ENCODE measurements at places on chromosomes 13 and 19.

GRCh38 chr19:15197275-15197941 is 3.4 kb downstream of the NOTCH3 start:
- no peak for DNase-seq

- no peak for DNase-seq
Observed at GRCh38 chr19:14432791-14433553, at the start of gene PKN1. Gene PKN1 (plus strand): TSS chr19:14433306. CDS start chr19:14433522, 216 bp downstream.

GRCh38 chr13:113507505-113508345 is 17.2 kb upstream of the DCUN1D2 start:
- no peak for DNase-seq

DNA sequence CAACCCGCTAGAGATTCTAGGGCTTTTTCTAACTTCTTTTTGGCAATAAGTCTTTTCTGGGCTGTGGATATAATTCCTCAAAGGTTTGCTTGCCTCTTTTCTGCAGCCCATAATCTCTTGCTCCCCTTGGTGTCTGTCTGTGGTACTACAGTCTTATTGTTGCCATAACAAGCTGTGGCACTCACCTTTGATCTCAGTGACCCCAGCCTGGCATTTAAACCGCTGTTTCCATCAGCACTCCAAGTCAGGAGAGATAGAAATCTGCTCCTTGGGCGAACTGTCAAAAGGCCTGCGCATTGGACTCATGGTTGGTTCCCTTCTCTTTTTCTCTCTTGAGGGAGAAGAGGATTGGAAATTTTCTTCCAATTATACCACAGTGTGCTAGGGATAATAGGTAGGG is 14.5 kb upstream of the MPHOSPH8 start:
- no peak for DNase-seq

GRCh38 chr13:22499919-22500318 is 680.9 kb upstream of the SGCG start:
- no peak for DNase-seq

DNA sequence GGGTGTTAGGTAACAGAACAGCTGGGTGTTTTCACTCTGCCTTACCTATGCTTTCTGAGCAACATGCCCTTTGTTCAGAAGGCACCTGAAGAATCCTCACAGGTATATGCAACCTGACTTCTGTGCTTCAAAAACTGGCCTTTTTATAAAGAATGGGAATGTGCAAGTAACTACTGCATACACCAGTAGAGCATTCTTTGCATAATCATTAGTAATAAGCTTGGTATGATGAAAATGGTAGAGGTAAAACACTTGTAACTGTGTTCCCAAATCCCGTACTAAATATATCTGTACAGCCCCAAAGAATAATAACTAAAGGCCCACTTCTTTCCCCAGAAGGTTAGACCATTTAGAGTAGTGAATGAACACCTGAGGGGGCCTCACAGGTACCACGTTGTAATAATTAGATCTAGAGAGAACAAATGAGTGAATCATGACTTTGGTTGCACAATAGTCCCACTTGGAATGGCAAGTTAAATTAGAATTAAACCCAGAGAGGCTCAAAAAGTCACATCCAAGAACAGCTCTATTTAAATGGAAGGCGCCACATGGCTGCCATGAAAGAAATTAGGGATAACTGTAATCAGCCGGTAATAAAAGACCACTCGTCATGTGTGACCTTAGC is 413.9 kb downstream of the KLF12 start:
- DNase-seq = no peak

GRCh38 chr13:99404005-99404755 is 97.0 kb upstream of the GPR183 start:
- no peak for DNase-seq

DNA sequence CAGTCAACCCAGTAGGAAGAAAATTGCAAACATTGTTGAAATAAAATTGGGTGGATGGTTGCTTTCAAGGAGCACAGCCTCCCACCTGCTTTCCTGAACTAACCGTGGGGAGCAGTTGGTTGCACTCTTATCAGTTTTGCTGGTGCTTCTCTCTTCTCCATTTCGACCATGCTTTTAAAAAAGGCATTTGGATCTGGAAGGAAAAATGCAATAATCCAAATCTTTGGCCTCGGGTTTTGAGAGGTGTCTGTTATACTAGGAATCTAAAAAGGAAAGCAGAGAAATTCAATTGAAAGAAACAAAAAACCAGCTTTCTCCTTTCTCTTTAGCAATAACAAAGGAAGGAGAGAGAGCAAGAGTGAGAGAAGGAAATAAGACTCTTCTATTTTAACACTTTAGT is 113.6 kb upstream of the ARGLU1 start:
- DNase-seq = no peak

- no peak for DNase-seq
Observed at GRCh38 chr19:12886651-12886968, 391 bp downstream of the KLF1 start.

DNA sequence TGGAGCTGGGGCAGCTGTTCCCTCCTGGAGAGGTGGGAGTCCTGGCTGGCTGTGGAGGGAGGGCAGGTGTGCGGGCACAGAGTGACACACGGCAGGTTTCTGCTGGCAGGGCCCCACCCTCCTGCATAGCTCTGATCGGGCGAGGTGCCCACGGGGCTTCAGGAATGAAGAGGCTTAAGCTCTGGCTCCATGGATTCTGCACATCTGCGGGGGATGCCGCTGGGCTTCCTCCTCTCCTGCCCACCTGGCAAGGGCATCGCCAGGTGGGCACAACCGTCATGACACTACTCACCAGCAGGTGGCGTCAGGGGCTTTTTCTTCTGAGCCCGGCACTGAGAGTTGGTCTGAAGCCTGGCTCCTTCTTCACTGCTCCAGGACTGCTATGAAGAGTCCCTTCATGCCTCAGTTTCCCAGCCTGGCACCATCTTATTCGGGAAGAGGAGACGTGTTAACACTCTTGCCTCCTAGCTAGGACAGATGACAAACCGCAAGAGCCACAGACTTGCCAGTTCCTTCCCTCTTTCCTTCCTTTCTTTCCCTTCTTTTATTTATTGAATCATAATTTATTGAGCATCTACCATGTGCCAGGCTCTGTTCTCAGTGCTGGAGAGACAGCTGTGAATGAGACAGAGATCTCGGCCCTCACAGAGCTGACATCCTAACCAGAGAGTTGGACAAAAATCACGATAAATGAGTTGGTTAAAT is 15.2 kb upstream of the PAK4 start:
- DNase-seq = peak; percentile 67

DNA sequence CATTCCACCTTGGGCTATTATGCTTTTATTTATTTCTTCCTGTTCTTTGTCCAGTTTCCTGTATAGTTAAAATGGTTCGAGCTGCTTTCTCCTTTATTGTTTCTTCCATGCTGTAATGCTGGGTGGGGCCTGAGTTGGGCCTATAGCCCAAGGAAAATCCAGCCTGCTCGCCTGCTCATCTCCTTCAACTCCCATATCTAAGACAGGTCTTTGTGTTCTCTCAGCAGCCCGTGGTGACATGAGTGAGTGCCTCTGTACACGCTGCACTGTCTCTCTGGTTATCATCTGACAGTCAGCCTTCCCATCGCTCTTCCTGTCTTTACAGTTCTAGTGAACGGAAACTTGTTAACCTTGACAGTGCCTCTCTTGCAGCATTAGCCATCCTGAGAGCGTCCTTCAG is 221.9 kb upstream of the SLC10A2 start:
- DNase-seq = no peak

- no peak for DNase-seq
Observed at GRCh38 chr19:33426621-33427361, 53.3 kb downstream of the CEBPG start.

DNA sequence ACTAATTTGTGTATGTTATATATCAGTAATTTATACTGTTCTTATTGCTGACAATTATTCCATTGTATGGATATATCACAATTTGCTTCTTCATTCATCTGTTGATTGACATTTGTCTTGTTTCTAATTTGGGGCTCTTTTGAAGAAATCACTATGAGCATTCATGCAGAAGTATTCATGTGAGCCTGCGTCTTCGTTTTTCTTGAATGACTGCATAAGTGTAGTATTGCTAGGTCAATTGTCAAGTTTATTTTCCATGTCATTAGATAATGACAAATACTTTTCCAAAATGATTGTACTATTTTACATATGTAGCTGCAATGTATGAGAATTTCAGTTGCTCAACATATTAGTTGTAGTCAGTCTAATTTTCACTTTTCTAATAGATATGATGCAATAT is 1796.9 kb downstream of the SLITRK5 start:
- DNase-seq = no peak

GRCh38 chr13:26561651-26562511 is 4.4 kb downstream of the WASF3 start:
- DNase-seq = no peak

DNA sequence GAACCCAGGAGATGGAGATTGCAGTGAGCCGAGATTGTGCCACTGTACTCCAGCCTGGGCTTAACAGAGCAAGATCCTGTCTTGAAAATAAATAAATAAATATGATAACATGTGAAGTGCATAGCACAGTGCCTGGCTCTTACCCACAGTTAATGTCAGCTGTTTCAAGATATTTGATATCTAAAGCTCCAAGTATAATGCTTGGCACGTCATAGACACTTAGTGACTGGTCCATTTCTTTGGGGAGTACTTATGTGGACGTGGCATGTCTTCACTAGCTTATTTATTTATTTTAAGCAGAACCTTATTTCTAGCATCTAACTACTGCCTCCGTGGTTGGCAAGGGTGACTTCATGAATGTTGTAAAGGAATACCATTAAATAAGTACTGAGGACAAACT is 18.8 kb downstream of the GARRE1 start:
- no peak for DNase-seq

DNA sequence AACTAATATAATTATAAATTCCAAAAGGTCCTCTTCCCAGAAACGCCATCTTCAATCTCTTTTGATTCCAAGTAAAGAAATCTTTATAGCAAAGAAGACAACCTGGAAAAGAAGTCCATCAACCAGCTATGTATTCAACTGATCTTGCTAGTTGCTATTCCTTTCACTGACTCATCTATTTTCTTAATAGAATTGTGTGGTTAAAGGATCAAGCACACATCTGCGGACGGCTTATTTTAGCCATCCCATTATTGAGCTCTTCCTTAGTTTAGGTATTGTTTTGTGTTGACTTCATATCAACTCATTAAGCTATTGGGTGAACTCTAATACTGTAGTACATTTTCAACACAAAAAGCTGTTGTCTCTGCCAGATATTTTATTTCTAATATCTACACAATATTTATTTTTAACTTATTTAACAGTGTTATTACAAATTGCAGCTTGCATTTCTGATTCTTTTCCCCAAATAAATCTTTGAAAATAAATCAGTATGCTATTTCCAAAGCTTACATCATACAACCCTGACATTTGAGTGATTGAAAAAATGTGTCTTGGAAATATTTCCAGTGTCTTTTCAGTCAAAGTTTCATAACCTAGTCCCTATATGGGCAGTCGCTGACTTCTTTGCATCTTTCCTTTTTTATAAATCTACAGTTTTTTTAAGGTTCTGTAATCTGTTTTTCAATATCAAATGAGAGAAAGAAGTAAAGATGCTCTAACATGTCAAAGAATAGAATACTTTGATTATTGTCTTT is 158.8 kb upstream of the SPRY2 start:
- DNase-seq = no peak

DNA sequence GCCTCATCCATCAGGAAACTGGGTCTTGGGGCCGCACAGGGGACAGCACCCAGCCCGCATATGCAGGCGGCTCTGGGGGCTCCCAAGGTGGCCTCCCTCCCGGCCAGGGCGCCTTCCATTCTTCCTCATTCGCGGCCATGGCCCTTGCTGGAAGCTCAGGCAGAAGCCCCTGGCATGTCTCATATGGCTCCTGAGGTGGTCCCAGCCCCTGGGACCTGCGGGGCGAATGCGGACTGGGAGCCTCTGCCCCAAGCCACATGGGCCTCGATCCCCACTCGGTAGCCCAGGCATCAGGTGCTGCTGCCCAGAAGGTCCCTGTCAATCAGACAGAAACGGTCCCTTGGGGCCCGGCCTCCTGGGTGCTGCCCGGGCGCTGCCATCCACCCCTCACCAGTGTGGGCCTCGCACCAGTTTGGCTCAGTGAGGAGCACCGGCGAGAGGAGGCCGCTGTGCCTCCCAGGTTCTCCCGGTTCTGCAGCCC is 301.6 kb downstream of the TEX29 start:
- DNase-seq = no peak

- no peak for DNase-seq
Observed at GRCh38 chr19:23075031-23075733, 41.6 kb upstream of the ZNF730 start.

- DNase-seq = no peak
Observed at GRCh38 chr13:72341904-72342303, 385.5 kb downstream of the MZT1 start.

DNA sequence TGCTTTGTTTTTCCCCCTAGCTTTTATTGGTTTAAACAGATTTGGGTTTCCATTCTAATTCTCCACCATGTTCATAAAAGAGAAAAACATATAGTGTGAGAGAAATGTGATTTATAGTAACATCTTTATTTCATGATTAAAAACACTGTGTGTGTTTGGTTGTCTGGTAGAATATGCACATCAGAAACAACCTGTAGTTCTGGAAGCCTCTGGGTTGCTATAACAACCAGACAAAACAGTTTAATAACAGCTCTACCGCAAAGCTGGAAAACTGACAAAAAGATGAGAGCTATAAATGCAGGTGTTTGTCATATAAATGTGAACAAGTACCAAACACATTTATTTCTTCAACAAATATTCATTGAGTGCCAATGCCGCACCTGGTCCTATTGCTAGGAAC is 9.8 kb downstream of the KBTBD6 start:
- DNase-seq = no peak

GRCh38 chr19:2475018-2475701 is 767 bp upstream of the GADD45B start:
- DNase-seq = peak; percentile 40

DNA sequence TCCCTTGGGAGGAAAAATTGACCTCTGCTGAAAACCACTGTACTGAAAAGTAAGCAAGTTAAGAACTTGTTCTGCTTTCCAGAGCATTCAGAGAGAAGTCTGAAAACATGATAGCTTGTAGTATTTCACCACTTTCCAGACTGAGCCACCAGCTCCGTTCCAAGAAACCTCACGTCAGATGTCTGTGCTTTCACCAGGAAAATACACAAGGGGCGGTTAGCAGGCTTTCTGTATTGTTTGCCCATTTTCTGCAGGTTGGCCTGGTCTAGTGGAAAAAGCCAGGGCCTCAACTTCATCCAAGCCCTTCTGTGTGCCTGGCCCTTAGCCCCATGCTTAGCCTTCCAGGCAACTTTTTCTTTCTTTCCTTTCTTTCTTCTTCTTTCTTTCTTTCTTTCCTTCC is 36.4 kb downstream of the RXFP2 start:
- DNase-seq = no peak

GRCh38 chr13:47168066-47168465 is 271.2 kb upstream of the HTR2A start:
- no peak for DNase-seq

- DNase-seq = no peak
Observed at GRCh38 chr13:71320452-71320851, 546.6 kb downstream of the DACH1 start.

GRCh38 chr19:37941782-37942515 is 34.9 kb downstream of the SIPA1L3 start:
- no peak for DNase-seq

GRCh38 chr19:44447916-44448674 is at the start of gene ZNF229:
Gene ZNF229 (minus strand): TSS chr19:44448472. CDS start chr19:44442847, 5,625 bp downstream.
- peak; percentile 22 for DNase-seq
